ENCODE measurements at places on chromosomes 6 and 20.

- no peak for DNase-seq
Observed at GRCh38 chr20:25468126-25469075, 60.9 kb downstream of the GINS1 start.

- no peak for DNase-seq
Observed at GRCh38 chr6:127115084-127115655, 3.3 kb upstream of the RSPO3 start.

DNA sequence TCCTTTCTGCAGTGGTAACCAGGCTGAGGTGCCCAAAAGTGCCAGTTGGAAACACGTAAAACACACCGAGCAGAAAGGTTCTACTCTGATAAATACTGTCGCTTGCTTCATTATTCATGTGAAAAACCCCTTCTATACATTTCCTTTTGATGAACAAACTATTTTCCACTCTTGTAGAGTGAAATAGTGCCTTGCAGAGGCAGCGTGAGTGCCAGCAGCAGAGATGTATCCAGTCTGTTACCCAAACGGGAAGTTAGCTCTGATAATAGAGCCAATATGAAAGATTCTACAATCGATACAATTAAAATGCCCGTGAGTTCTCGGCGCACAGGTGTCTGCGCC, 1.5 kb downstream of the ZBTB46 start:
- DNase-seq, result no peak

- DNase-seq, result no peak
Observed at GRCh38 chr6:101878554-101879276, 485.2 kb downstream of the GRIK2 start.

DNA sequence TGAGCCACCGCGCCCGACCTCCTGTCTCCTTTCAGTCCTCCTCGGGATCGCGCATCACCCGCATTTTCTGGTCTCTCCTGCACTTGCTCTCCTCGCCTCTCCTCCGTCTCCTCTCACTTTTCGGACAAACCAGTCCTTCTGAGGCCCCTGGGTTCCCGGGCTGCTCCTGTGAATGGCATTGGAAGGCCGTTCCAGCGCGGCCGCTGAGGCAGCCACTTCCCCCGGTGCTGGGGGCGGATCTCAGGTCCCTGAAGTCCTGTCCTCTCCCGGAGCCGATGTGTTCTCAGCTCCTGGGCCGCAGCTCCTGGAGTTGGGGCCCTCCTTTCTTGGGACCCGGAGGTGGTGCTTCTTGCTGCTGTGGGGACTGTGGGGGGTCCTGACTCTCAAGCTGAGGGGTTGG, 803 bp downstream of the MICB start:
- DNase-seq, result no peak

GRCh38 chr6:106141441-106142237, 55.5 kb downstream of the PRDM1 start:
- no peak for DNase-seq

DNA sequence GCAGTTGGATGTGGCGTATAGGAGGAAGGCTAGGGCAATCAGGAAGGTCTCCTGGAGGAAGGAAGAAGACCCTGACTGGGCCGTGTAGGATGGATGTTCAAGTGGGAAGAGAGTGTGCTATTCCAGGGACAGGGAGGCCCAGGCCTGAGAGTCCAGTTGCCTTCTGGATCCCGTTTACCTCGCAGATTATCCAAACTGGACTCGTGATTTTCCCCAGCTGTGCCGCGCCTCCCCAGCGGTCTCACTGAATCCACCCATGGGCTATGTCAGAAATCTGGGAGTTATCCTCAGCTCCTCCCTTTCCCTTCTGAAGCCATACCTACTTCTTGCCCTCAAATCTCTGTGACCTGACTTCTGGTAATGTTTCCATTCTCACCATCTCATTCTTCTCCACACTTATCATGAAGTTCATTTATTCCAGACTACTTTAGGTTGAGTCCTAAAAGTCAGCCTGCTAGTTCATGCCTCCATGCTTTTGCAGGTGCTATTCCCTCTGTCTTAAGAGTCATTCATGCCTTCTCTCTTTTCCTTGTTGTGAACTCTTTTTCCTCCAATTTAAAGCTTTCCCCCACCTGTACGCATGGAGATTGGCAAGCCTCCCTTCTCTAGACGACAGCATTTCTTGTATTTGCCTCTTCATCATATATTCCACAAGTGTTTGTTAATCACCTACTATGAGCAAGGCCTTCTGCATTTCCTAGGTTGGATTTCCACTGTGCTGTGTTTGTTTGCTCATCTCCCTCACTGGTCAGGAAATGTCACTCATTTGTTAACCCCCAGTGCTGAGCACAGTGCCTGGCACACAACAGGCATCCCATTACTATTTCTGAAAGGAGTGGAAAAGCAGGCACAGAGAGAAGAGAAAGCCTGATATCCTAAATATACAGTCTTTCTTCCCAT, 2.7 kb downstream of the SDCBP2 start:
- DNase-seq, result no peak

- DNase-seq, result no peak
Observed at GRCh38 chr20:3406481-3407039, 909 bp downstream of the DNAAF9 start.

- no peak for DNase-seq
Observed at GRCh38 chr6:34196833-34197195, 39.9 kb upstream of the HMGA1 start.

DNA sequence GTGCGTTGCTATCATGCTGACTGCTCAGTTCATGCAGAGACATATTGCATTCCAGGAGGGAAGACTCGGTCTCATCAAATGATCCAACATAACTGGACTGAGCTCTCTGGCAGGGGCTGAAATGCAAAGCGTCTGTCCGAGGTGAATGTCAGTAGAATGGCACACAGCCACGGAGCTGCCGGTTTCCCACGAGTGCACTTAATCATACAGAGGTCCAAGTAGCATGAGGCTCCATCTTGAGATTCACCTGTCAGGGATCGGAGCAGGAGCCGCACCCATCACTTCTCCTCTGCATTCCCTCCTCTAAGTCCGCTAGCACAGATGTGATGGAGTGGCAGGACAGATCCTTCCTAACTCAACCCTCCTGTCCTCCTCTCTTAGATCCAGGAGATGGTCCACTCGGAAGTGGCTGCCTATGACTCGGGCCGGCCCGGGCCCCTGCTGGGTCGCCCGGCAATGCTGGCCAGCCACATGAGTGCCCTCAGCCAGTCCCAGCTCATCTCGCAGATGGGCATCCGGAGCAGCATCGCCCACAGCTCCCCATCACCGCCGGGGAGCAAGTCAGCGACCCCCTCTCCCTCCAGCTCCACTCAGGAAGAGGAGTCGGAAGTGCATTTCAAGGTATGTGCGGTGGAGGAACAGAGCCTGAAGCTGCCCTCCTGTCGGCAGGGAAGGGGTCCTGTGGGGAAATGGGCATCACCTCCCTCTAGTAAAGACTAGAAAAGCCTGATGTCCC, 135.9 kb downstream of the JPH2 start:
- no peak for DNase-seq

DNA sequence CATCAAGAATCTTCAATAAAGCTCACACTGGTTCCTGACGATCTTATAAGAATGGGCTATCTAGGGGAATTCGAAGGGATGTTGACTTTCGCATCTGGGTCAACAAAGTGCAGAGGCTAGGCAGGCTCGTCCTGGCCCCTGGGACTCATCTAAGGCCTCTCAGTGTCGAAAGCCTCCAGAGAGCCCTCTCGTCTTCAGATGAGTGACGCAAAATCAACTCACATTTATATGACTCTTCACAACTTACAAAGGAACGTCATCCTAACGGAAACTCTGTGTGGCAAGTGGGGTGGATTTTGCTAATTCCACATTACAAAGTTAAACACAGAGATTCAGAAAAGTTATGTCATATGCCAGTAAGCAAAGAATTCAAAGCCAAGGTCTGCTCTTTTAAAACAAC, 270.5 kb upstream of the EXOC2 start:
- no peak for DNase-seq

DNA sequence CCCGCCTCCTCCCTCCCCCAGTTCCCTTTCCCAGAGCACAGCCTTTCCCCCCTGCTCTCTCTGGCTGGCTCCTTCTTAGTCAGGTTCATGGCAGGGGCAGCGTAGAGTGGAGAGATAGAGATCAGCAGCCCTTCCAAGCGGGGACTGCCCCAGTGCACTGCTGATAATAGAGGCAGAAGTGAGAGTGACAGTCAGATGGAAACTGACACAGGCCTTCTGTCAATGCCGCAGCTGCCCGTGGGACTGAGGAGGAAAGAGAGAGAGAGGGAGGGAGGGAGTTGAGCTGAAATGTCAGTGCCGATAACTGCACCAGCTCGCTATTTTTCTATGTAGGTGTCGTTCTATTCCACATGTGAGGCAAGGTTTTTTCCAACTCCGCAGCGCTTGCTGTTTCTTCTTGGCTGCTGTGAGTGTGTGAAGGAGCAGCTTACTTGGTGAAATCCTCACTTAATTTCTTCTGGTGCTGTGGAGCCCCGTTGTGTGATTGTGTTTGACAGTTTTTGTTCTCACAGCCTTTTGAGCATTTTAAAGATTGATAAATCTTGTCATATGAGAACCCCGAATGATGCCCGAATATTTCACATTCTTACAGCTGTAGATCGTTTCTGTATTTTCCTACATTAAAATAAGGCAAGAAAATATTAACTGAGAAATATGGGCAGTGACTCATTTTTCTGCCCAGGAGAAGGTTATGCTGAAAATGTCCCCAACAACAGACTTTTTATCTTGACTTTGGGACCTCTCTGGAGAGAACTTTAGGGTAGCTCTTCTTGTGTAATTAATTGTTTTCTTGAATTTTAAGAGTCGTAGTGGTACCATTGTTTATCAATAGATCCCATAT, 386.4 kb upstream of the MMS22L start:
- peak; percentile 1 for DNase-seq

GRCh38 chr20:54219751-54220426, 12.0 kb downstream of the PFDN4 start:
- DNase-seq, result peak; percentile 45

DNA sequence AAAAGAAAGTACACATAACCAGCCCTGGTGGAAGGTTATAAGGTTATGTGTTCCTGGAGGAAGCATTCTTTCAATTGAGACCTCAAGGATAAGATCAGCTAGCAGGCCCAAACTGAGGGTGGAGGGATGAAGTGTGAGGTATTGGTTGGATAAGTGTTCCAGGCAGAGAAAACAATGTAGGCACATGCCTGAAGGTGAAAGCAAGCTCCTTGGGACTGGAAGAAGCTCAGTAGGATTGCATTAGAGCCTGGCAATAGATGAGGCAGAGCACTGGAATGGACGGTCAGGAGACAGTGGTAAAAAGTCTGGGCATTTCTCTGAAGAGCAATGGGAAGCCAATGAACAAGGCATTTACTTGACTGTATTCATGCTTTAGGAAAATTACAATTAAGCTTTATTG, 89.9 kb upstream of the SHLD1 start:
- DNase-seq, result no peak

- peak; percentile 50 for DNase-seq
Observed at GRCh38 chr20:371755-372542, 8.6 kb upstream of the TRIB3 start.

DNA sequence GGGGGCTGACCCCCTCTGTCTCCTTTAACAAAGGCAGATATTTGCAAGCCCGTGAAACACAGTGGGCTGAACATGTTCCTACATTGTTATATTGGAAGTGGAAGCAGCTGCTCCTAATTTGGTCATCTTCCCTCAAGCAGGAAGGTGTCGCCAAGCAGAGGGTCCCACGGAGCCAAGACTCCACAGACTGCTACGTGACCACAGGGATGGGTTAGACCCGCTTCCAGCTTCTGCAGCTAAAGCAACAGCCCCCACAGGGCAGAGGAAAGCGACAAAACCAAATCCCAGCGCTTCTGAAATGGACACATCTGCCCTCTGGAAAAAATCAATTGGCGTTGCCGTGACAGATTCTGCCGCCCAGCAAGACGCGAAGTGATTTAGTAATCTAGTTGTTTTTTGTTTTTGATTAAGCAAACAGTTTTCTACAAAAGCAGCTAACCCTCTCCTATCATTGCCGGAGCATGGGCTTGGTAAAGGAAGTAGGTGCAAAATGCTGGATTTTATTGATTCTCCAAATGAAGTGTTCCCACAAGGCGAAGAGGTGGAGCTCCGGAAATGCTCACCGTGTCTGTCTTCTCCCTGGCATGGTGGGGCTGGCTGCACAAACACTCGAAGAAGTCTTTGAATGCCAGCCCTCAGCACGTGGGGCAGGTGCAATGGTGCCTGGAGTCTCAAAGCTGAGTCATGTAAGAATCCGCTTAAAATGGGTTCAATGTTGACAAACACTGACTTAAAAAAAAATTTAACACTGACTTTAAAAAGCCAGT, 79.4 kb upstream of the FRMD1 start:
- DNase-seq, result no peak

DNA sequence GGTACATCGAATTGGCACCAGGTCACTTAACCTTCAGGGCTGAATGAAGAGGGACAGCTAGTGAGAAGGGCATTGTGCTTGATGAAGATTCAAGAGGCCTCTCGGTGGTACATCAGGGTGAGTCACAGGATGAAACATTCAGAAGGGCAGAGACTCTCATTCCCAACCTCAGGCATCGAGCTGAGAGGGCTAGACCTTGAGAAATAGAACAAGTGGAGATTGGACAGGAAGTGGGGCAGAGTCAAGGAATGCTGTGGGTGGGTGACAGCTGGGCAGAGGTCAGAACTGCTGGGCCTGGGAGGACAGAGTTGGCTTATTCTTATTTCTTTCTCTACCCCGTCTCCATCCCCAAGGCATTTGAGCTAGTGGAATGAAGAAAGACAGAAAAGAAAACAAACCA, 126.0 kb downstream of the SCML4 start:
- DNase-seq, result no peak

DNA sequence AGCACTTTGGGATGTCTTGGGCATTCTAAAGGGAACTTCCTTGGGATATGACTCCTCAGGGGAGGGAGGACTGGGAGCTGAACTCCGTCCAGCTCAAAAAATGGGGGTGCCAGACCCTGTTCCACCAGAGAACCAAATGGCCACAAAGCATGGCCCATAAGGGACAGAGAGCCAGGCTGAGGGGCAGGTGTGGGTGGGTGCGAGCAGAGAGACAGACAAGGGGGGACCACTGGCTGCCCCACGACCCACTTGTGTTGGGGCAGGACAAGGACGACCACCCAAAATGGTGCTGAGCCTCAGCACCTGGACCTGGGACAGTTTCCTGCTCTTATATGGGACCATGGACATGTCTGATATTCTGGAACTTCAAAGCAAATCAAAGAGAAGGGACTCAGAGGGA, 148.2 kb upstream of the MLN start:
- no peak for DNase-seq

DNA sequence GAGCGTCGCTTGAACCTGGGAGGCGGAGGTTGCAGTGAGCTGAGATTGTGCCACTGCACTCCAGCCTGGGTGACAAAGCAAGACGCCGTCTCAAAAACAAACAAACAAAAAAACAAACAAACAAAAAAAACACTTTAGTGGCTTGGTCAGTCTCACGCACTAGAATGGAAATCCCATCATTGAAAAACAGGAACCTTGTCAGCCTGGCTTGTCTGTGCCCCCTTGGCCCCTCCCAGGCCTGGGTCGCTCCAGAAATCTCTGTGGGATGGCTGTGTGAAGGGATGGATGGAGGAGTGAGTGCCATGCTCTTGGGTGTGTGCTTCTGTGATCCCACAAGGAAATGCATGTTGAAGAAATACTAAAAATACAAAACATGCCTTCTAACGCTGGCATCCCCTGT, 20.9 kb upstream of the NAA20 start:
- DNase-seq, result no peak
